ENCODE measurements at places on chromosomes 11 and 22. TPM values are rescaled to one million over a fixed set of nuclear protein-coding genes. Genes with fewer than 3 reads are reported as not detected.

Gene OR5A2
- total RNA-seq = not detected

Gene PRR33
- not detected for total RNA-seq

- H3K27me3 ChIP-seq = no peaks in the 10 kb centered on the region
- H3K27ac ChIP-seq = no peak overlapping the region
- H3K4me3 ChIP-seq = no peak overlapping the region
- H3K36me3 ChIP-seq = no peaks in the 10 kb centered on the region
- peak; percentile 65 for DNase-seq
- no peaks in the 10 kb centered on the region for H3K4me1 ChIP-seq
These were observed 199.7 kb downstream of the C11orf91 start for GRCh38 chr11:33500861-33501479.

DNA sequence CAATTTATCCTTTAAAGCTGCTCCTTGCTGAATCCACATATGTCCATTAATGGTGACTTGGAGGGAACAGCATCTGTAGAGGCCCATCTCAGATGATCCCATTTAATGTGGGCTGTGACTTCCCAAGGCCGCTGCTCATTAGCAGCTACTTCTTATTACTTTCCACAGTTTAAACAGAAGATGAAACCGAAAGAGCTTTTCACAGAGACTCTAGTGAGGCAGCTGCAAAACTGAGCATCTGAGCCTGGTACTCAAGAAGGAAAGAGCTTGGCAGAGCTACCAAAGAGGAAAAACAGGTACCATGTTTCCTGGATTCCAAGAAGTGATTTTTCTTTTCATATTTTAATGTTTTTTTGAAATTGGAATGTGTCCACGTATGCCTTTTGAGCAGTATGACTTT is 110.5 kb upstream of the NARS2 start:
- no peak overlapping the region for H3K4me3 ChIP-seq
- H3K4me1 ChIP-seq = no peaks in the 10 kb centered on the region
- H3K27me3 ChIP-seq = no peaks in the 10 kb centered on the region
- H3K36me3 ChIP-seq = peaks cover 5% of the 10 kb centered on the region

- no peaks in the 10 kb centered on the region for H3K27me3 ChIP-seq
- no peak for DNase-seq
- peaks cover 21% of the 10 kb centered on the region for H3K4me1 ChIP-seq
- no peak overlapping the region for H3K27ac ChIP-seq
These were observed 22.9 kb upstream of the A4GALT start for GRCh38 chr22:42743501-42743991.

- H3K27ac ChIP-seq = no peak overlapping the region
- no peaks in the 10 kb centered on the region for H3K4me1 ChIP-seq
- H3K36me3 ChIP-seq = no peaks in the 10 kb centered on the region
These were observed 44.4 kb upstream of the TCF20 start for GRCh38 chr22:42314709-42315391.

DNA sequence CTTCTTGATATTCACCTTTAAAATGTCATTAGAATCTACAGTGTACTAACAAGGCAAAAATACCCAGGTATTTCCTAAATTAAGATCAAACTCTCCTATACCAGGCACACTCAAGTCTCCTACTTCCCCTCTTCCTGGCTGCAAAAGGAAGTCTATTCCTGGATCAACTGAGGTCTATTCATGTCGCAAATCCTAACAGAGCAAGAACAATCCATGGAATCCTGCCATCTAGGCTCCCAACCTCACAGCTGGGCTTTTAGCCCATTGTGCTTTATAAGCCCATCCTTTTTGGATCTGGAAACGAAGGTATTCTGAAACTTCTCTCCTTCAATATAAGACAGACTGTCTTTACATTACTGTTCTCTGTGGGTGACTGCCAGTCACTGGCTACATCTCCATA is 161.8 kb downstream of the SOX6 start:
- H3K4me1 ChIP-seq = peaks cover 5% of the 10 kb centered on the region
- no peaks in the 10 kb centered on the region for H3K36me3 ChIP-seq
- H3K27me3 ChIP-seq = no peaks in the 10 kb centered on the region
- H3K4me3 ChIP-seq = no peak overlapping the region
- peak; percentile 11 for DNase-seq
- peak overlapping the region; percentile 12 for H3K27ac ChIP-seq

Gene GRM5
- under 0.01 TPM for total RNA-seq

- H3K36me3 ChIP-seq = peaks cover 2% of the 10 kb centered on the region
- H3K4me3 ChIP-seq = no peak overlapping the region
- H3K27me3 ChIP-seq = no peaks in the 10 kb centered on the region
- peak; percentile 13 for DNase-seq
- peaks cover 9% of the 10 kb centered on the region for H3K4me1 ChIP-seq
These were observed 1.2 kb downstream of the ACRV1 start for GRCh38 chr11:125679397-125679796.

GRCh38 chr11:16809886-16810668 is 71.6 kb downstream of the C11orf58 start:
- H3K27me3 ChIP-seq = peaks cover 34% of the 10 kb centered on the region
- H3K4me1 ChIP-seq = peaks cover 2% of the 10 kb centered on the region
- no peak overlapping the region for H3K4me3 ChIP-seq
- H3K27ac ChIP-seq = no peak overlapping the region
- peak; percentile 33 for DNase-seq
- no peaks in the 10 kb centered on the region for H3K36me3 ChIP-seq

Gene THOC5
- 73.7 TPM for total RNA-seq

GRCh38 chr11:84607975-84608836 is 1018.9 kb downstream of the DLG2 start:
- H3K36me3 ChIP-seq = no peaks in the 10 kb centered on the region
- DNase-seq = no peak
- H3K27me3 ChIP-seq = no peaks in the 10 kb centered on the region
- no peak overlapping the region for H3K27ac ChIP-seq
- H3K4me3 ChIP-seq = no peak overlapping the region

DNA sequence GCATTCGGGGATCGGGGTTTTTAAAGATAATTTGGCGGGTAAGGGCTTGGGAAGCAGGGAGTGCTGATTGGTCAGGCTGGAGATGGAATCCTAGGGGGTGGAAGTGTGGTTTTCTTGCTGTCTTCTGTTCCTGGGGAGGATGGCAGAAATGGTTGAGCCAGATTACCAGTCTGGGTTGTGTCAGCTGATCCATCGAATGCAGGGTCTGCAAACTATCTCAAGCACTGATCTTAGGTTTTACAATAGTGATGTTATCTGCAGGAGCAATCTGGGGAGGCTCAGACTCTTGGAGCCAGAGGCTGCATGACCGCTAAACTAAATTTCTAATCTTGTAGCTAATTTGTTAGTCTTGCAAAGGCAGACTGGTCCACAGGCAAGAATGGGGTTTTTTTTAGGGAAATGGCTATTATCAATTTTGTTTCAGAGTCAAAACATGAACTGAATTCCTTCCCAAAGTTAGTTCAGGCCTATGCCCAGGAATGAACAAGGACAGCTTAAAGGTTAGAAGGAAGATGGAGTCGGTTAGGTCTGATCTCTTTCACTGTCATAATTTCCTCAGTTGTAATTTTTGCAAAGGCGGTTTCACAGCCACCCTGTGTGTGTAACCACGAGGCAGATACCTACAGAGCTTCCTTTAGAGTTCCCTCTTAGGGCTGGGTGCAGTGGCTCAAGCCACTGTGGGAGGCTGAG is 10.2 kb downstream of the SCGB1A1 start:
- no peak overlapping the region for H3K27ac ChIP-seq
- peaks cover 33% of the 10 kb centered on the region for H3K4me1 ChIP-seq
- H3K36me3 ChIP-seq = no peaks in the 10 kb centered on the region
- no peak overlapping the region for H3K4me3 ChIP-seq
- no peak for DNase-seq

DNA sequence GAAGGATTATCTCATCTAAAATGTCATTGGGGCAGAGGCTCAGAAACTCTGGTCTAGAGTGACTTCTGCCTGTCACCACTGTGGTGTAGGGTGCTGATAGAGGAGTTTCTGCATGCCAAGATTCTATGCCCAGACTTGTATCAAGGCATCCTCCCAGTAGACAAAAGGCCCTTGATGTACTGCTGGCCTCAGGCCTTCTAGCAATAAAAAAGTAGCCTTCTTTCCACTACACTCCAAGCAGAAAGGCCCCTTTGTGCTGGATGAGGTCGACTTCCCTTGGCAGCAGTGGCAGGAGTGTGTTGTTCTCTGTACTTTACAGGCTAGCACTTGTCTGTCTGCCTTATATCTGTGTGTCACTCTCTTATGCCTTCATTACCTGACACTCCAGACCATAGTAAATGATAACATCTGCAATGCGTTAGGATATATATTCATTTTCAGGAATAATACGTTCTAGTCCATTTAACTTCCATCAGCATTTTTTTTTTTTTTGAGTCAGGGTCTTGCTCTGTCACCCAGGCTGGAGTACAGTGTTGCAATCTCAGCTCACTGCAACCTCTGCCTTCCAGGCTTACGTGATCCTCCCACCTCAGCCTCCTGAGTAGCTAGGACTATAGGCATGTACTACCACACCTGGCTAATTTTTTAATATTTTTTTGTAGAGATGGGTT is 49.5 kb upstream of the RRM1 start:
- H3K4me1 ChIP-seq = peaks cover 2% of the 10 kb centered on the region
- H3K4me3 ChIP-seq = no peak overlapping the region
- DNase-seq = no peak
- no peaks in the 10 kb centered on the region for H3K27me3 ChIP-seq

DNA sequence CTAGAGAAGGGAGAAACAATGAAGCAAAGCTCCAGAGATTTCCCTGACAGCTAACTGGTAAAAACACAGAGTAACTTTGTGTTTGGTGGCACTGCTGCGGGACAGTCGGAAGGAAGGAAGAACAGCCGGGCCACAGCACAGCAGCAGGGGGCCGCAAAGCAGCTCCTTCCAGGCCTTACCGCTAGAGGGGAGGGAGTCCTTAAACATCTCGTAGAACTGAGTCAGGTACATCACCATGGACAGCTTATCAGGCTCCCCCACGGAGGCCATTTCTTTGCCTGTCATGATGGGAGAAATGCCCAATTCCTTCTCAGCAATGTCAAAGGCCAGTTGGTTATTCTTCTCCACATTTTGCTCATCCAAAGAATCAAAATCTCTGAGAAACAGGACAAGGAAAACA is 114.6 kb upstream of the BID start:
- no peak overlapping the region for H3K27ac ChIP-seq
- H3K4me1 ChIP-seq = peaks cover 7% of the 10 kb centered on the region
- peak; percentile 47 for DNase-seq
- H3K4me3 ChIP-seq = no peak overlapping the region
- H3K27me3 ChIP-seq = no peaks in the 10 kb centered on the region

- H3K4me3 ChIP-seq = no peak overlapping the region
- no peaks in the 10 kb centered on the region for H3K27me3 ChIP-seq
- no peak overlapping the region for H3K27ac ChIP-seq
- no peak for DNase-seq
- no peaks in the 10 kb centered on the region for H3K36me3 ChIP-seq
These were observed 3.5 kb downstream of the ME3 start for GRCh38 chr11:86668929-86669328.

Gene SERPING1
- total RNA-seq = 2.0 TPM

- peaks cover 12% of the 10 kb centered on the region for H3K27me3 ChIP-seq
- no peaks in the 10 kb centered on the region for H3K4me1 ChIP-seq
- H3K4me3 ChIP-seq = no peak overlapping the region
- no peaks in the 10 kb centered on the region for H3K36me3 ChIP-seq
- no peak for DNase-seq
- no peak overlapping the region for H3K27ac ChIP-seq
These were observed 90.8 kb upstream of the HSD17B12 start for GRCh38 chr11:43589601-43590250.

DNA sequence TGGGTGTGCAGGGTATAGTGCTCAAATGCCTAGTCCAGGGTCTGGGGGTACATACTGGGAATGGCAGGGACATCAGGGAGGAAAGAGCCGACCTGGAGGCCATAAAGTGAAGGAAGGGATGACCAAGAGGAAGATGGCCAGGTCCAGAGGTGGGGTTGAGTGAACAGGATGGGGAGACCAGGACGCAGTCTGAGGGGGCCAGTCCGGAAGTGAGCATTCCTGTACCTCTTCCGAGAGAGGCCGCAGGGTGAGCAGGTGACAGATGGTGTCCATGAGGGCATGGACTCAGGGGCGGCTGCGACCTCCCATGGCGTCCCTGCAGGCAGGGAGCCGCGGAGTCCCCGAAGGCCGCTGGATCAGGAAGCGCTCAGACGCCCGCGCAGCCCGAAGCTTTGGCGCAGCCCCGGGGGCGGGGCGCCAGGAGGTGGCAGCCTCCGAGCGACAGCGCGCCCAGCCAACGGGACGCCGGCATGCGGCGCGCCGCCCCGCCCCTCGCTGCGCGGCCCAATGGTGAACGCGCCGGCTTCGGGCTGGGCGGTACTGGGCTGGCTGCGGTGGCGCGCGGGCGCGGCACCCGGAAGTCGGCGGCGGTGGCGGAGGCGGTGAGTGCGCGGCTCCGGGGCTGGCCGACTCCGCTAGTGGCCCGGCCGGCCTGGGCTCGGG is at the start of gene TANGO2:
Gene TANGO2, plus strand, starts transcription at position 578 of the 663 bp plus-strand sequence. CDS start 15,689 bp downstream, outside the sequence.
- H3K36me3 ChIP-seq = peaks cover 3% of the 10 kb centered on the region
- peak within 1 kb of the TSS; percentile 64 for H3K4me3 ChIP-seq
- H3K4me1 ChIP-seq = peaks cover 14% of the 10 kb centered on the region
- H3K27ac ChIP-seq = peak within 1 kb of the TSS; percentile 70
- DNase-seq = peak; percentile 86

Measured in IMR-90 (cell line).